DMS53 (cell line): ENCODE measurements at places on chromosomes 12 and 14.
A peak's percentile ranks its signal among the peaks of the same experiment; 100 is the strongest.

DNA sequence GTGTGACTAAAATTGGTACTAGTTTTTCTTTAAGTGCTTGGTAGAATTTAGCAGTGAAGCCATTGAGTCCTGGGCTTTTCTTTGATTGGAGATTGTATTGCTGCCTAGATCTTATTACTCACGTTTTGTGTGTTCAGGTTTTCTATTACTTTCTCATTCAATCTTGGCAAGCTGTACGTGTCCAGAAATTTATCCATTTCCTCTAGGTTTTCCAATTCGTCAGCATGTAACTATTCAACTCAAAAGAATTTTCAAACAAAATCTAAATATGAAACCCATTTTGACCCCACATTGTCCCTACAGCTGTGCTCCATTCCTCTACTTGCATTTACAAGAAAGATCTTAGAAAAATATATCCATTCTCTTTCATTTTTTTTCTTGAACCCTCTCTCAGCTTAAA lies 1613.4 kb upstream of the SEL1L start:
- no peak for DNase-seq

DNA sequence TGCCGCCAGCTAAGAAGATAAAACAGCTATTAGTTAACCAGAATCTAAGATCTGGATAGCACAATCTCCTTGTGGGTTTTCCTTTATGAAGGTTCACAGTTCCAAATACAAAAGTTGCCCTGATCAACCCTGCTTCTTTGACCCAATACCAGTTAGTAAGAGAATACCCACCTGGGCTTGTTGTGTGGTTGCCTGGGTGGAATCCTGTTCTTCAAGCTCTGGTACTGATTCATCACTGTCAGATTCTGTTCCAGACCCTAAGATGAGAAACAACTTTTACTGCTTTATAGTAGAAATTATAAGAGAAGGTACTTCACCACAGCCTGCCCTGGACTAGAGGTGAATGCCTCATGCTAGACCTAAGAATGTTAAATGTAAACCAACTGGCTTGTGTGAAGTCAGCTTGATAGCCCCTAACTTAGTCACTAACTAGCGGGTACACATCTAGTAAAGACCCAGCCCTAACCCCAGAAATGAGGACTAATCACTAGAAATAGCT lies 10.6 kb downstream of the NACA start:
- no peak for DNase-seq

GRCh38 chr14:71460091-71460490 lies 472.1 kb upstream of the RGS6 start:
- DNase-seq, result no peak

GRCh38 chr14:55832974-55833373 lies 253.0 kb downstream of the KTN1 start:
- peak; percentile 17 for DNase-seq

DNA sequence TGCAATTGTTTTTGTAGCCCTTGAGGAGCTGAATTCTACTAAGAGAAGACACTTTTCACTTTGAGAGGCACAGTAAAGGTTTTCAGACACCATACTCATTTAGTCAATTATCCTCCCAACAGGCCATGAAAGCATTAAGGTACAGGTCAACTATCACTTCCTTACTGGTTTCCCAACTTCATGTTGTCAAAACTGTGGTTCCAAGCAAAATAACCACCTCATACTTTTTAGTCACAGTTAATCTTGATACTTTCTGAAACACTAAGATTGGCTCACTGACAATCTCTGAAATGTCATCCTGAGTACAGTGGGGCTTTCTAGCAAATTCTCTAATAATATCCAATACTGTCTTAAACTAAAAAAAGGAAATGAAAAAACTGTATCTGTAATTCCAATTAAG lies 71.7 kb downstream of the SLC2A13 start:
- no peak for DNase-seq

GRCh38 chr12:93902736-93903562 lies 225.8 kb downstream of the CRADD start:
- DNase-seq, result peak; percentile 85

DNA sequence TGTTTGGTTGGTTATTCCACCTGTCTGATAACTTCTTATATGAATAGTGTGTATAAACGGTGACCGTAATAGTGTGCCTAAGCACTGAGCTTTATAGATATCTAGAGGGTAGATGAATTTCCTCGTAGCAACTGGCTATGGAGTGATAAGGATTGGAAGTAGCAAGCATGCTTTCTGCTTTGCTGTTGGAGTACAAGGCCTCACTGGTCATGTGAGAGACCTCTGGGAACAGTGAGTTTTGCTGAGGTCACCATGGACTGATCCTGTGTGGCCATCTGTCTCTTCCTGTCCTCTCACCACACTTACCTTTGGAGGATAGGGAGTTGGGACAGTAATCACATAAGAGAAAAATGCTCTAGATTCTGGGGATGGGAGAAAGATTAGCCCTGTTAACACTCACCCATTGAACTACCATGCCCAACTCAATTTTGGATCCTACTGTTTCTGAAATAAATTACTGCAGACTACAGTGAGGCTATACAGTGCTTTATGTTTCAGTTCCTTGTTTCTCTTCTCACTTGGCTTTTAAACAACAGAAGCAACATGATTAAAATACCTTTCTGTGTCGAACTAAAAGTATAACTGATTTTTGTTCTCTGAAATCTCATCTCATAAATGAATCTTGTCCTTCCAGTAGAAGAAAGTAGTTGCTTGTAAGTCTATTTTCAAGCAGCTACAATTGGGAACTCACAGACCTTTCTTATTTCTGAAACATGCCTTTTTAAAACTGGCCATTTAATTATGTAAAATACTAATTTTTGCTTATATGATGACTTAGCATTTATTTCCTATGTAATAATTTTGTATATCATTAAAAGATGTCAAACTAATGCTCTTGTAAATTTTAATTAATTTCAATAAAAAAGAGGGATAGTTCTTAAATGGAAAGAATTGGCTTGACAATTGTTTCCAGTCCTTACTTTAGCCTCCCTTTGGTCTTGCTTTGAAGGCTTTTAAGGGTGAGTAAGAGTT lies 8.3 kb downstream of the TMX1 start:
- DNase-seq, result no peak

- no peak for DNase-seq
Measured at GRCh38 chr12:128554546-128555304, 269.0 kb downstream of the SLC15A4 start.

- peak; percentile 51 for DNase-seq
Measured at GRCh38 chr12:12859690-12860089, 31.7 kb upstream of the GPRC5A start.

GRCh38 chr12:87119713-87120112 lies 863.5 kb upstream of the MGAT4C start:
- DNase-seq, result no peak

DNA sequence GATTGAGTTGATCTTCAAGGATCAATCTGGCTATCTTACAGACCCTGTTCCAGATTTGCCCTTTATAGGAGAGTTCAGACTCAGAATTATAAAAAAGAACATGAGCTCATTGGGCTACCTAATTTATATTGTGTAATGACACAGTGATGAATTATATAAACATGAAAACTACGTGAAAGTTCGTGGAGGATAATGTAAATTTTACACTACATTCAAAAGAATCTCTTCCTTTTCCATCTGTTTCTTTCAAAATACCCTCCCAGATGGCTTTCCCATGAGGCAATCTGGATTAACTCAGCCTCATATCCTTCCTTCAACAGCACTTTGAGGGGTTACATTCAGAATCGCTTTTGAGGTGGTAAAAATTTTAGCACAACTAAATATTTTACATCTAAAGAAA lies 129.3 kb downstream of the HMGA2 start:
- DNase-seq, result no peak

DNA sequence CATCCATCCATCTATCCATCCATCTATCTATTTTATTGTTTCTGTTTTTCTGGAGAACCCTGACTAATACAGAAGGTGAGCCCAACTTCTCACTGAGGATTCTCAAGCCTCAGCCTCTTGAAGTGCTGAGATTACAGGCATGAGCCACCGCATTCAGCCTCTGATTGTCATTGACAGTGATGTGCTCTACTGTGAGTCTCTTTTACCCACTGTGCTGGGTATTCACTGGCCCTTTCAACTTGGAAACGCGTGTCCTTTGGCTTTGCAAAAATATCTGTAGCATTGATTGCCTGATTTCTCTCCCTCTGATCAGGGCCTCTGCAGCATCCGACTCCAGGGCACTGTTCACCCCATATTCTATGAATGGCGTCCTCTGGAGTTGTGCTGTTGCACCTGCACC lies 29.6 kb upstream of the TCL1B start:
- DNase-seq, result no peak

DNA sequence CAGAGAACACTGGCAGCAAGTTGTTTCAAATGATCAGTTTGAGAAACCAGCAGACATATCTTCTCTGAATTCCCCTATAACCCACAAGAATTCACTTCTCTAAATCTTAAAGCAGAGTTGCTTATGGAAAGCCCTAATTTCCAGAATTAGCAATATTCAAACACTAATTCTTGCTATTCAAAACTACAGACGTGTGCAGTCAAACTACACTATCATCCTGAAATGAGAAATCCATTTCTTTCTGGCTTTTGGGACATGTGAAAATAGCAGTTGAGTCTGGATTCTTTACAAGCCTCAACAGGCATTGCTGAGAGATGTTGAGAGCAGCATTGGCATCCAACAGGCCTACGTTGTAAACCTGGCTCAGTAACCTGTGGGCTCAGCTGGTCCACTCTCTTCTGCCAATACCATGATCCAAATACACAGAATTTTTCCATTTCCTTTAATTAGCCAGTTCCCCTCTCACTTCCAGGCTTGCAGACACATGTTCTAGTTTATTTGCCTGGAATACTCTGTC lies 74.6 kb upstream of the TMTC1 start:
- no peak for DNase-seq

DNA sequence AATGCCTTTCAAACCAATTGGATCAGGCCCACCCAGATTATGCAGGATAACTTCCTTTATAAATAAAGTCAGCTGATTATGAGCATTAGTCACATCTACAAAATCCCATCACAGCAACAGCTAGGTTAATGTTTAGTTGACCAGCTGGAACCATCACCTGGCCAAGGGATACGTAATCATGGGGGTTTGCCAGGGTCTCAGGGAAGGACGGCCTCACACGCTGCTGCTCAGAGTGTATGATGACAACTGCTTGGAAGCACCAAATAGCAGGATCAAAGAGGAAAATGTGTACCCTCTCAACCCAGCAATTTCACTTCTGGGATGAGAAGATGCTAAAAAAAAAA lies 162.6 kb downstream of the SLC15A4 start:
- no peak for DNase-seq

DNA sequence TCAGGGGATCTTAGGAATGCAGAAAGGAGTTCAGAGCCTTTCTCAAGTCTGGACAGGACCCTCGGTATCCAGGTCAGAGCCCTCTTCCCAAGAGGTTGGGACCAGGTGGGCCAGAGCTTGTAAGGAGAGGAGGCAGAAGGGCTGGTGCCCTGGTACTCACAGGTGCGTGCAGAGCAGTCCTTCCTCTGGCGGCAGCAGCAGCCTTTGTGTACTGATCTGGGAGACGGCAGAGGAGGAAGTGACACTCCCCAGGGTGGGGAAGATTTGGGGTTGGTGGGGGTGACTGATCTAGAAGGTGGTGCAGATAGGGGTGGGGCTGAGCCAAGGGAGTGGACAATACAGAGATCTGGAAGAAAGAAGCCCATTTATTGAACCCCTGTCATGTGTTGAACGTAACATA lies at the start of gene ITGB7:
TSS of gene ITGB7 (minus strand) at position 210 of the 400 bp plus-strand sequence. CDS start 6,808 bp downstream, outside the sequence.
- no peak for DNase-seq

DNA sequence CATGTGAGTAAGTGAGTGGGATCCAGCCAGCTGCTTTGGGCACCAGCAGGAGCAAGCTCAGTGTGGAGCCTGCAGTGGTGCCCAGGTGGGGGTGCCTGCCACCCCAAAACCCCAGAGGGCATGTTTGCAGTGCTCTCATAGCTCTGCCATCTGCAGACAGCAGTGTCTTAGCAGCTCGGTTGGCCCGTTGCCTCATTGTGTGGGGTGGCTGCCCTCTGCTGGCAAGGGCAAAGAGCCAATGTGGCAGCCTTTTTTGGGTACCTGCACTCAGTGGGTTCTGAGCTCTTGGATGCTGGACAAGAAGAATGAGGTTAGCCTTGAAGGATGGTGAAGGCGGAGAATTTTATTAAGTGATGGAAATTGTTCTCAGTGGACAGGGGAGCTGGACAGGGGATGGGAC lies 52.3 kb downstream of the NEUROD4 start:
- DNase-seq, result peak; percentile 81

- DNase-seq, result peak; percentile 79
Measured at GRCh38 chr14:105436891-105437722, 17.5 kb downstream of the MTA1 start.

DNA sequence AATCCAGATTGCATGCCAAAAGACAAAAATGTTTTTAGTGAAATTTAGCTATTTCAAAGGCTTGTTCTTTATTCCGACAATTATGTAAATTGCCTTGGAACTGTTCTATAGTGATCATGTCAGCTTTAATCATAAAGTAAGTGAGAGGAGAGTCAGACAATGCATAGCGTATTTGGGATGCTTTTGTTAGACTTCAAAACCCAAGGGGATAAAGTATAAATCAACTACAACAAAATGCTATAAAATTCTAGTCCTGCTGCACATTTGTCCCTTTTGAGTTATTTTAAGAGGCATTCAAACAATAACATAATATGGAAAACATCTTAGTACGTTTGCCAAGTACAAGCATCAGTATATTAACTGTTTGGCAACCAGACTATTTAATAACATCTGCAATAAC lies 11.3 kb downstream of the RTRAF start:
- no peak for DNase-seq

- no peak for DNase-seq
Measured at GRCh38 chr14:45060551-45060950, 23.4 kb upstream of the PRPF39 start.

DNA sequence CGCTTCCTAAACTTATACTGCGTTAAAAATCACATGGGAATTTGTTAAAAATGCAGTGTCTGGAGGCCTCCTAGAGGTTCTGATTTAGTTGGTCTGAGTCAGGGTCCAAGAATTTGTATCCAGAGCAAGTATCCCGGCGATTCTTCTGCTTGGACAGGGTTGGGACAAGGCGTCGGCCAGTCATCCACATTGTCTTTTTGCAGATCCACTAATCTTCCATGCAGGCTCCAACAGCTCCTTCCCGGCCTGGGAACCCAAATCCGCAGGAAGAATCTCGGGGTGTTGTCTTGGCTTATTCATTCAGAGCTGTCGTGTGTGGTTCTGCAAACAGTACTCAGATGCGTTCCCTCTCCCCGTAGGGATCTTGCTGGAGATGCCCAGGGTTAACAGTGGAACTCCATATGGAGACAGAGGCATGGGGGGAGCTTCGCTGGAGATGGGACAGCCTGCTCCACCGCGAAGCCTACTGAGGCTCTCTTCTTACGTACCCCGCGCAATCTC lies 25.3 kb downstream of the GPRC5D start:
- DNase-seq, result no peak

- DNase-seq, result no peak
Measured at GRCh38 chr12:19199332-19199731, 69.8 kb downstream of the PLEKHA5 start.
